ENCODE measurements at places on chromosomes 1 and 21. TPM values are rescaled to one million over a fixed set of nuclear protein-coding genes. Genes with fewer than 3 reads are reported as not detected.

DNA sequence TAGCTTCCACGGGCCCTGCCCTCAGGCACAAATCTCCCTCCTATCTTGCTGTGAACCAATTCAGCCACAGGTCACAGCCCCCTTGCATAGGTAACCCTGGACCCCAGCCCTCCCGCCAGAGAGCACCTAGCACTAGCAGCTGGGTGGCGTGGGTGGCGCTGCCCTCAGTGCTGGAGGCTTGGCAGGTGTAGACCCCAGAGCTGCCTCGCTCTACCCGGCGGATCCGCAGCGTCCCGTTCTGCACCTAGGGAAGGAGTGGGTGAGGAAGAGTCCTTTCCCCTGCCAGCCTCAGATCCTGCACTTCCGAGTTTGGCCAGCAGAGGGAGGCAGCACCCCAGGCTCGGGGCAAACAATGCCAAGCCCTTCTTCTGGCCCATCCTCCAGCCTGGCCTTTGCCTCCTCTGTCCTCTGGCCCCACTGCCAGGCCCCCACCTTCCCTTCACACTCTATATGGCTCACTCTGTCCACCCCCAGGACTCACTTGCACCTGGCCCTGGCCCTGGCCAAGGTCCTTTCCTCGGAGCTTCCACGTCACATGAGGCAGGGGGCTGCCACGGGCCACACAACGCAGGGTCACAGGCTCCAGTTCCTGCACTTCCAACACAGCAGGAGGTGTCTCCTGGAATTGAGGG, 9.0 kb downstream of the IGSF9 start:
- DNase-seq, result peak; percentile 82

FAM43B gene
- total RNA-seq, result 0.82 TPM

GRCh38 chr1:27255136-27255535, 20.7 kb downstream of the WDTC1 start:
- no peak for DNase-seq

- no peak for DNase-seq
Measured at GRCh38 chr1:248670003-248670402, 14.7 kb upstream of the OR2T27 start.

DNA sequence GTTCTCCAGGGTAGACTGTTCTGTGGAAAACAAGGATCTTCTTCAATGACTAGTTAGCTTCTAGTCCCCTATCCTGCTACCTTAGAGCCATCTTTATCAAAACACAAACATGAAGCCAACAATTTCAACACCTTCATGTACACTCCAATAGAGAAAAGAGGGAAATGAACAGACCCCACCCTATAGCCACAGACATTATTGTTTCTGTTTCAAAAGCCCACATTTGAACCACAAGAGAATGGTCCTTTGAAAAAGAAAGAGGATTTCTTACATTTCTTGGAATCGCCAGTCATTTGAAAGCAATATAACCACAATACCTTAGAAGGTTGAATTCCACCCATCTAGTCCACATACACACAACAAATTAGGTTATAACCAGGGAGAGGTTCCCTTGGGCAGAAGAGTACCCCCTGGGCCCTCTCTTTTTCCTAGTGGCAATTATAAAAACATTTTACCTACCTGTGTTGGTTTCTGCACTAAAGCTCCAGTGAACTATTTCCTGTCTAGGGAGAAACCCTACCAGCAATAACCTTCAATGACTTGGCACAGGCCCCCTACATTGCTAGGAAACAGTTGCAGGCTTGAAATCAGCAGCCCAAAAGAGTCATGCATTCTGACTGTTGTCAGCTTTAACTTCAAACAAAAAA, 2.7 kb upstream of the LPGAT1 start:
- no peak for DNase-seq

DNA sequence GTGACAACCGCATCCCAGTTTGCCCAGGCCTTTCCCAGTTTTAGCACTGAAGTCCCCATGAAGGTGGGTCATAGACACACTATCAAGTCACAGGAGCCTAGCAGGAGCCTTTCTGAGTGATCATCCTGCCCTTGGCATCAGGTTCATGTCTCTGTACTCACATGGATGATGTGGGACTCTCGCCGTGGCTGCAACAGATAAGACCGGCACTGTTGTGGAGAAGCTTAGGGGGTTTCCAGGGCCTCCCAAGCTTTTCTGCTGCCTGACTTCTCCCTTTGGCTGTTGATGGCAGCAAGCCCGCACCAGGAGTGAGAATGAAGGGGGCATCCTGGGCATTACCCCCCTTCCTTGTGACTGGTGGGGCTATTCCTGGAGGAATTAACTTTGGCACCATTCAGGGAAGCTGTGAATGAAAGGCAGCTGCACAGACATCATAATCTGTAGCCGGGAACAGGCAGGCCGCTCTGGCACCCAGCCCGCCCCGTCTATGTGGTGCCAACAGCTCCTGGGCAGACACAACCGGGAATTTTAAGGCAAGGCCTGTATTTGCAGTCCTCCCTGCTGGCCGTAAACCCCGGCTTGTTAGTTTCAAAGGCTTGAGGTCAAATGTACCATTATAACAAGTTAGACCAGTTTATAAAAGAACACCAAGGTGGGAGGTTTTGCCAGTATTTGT, 148.6 kb downstream of the HUNK start:
- DNase-seq, result peak; percentile 45

DNA sequence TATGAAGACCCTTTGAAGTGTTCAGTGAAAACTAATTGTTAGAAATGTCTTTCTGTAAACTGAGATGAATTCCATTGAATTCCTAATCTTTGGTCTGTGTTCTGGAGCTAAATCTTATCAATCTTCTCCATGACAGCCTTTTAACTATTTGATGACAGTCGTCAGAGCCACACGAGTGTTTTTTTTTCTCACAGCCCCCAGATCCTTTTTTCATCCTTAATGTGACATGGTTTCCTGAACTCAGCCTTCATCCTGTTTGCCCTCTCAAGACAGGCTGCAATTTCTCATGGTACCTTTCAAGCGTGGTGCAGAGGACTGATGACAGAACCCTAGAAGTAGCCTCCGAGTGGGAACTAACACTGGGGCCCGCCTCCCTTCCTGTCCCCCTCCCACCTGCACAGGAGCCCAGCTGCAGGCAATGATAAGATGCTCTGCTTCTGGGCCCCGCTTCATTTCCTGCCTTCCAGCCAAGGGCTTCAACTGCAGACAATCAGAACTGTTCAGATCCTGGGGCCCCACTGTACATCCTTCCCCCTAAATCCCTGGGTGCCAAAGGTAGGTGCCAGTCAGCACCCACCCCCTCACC, 114.6 kb upstream of the VAV3 start:
- no peak for DNase-seq

GRCh38 chr1:36624466-36624865, 141.8 kb upstream of the CSF3R start:
- no peak for DNase-seq

DNA sequence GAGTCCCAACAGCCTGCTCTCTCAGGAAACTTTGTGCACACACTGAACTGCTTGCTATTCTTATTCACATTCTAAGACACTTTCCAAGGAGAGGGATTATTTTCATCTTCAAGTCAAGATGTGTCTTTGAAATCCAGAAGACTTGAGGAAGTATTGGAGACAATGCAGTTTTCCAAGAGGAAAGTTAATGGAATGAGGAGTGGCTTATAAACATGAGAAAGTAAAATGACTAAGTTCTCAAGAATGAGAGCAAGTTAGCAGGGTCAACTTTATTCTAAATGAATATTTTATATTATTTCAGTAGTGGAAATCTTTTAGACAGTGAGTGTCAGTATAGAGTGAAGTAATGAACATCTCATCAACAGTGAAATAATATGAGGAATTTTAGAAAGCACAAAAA, 1239.3 kb downstream of the MRPL39 start:
- no peak for DNase-seq

KIF21B gene
- 127 TPM for total RNA-seq

GRCh38 chr1:151721788-151722510, 627 bp downstream of the RIIAD1 start:
- DNase-seq, result no peak
